Activated CD4-positive, CD25-positive, alpha-beta regulatory T cell treated with anti-CD3 and anti-CD28 coated beads, Interleukin-2, amount 50 U/mL, for 72 hours (primary cell): ENCODE measurements at places on chromosomes 16 and 17.

DNA sequence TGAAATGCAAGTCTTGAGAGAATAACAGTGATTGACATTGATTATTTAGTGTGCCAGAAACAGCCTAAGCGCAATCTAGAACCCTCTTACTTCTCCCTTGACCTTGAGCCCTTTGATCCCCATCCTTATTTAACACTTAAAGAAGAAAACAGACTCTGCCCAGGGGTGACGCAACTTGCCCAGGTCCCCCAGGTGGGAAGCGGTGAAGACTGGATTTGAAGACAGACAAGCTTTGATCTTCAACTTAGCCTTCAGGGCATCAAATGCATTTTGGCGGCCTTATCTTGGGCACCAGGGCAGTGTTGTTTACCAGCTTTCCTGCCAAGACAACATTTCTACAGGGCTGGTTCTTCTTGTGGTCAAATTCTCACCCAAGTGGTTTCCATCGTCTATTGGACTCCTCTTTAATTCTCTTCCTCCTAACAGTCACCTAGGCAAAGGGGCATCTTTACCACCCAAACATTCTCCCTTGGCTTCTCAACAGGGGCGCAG lies 8.9 kb upstream of the CIITA start:
- no peak for DNase-seq

- DNase-seq, result peak; percentile 34
Measured at GRCh38 chr17:8740486-8740885, 4.2 kb downstream of the CCDC42 start.

GRCh38 chr17:68346448-68346847 lies 55.2 kb downstream of the ARSG start:
- peak; percentile 63 for DNase-seq

DNA sequence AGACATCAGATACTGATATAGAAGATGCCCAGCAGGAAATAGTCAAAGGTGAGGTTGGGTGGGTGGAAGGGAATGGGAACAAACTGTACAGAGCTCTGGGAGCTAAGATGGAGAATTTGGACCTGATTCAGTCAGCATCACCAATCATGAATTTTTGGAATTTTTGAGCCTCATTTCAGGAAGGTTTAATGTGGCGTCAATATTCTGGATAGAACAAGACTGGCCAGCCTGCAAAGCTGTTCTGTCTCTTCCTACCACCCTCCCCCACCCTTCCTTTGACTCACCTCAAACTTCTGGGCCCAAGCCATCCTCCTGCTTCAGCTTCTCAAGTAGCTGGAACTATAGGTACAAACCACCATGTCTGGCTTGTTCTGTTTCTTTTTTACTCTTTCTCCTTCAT lies 32.6 kb downstream of the CTCF start:
- DNase-seq, result no peak

GRCh38 chr16:20671903-20672302 lies 25.6 kb downstream of the ACSM1 start:
- no peak for DNase-seq

- no peak for DNase-seq
Measured at GRCh38 chr17:57944908-57945307, 10.3 kb downstream of the CUEDC1 start.

- DNase-seq, result no peak
Measured at GRCh38 chr17:19357761-19358160, 4.8 kb downstream of the B9D1 start.

DNA sequence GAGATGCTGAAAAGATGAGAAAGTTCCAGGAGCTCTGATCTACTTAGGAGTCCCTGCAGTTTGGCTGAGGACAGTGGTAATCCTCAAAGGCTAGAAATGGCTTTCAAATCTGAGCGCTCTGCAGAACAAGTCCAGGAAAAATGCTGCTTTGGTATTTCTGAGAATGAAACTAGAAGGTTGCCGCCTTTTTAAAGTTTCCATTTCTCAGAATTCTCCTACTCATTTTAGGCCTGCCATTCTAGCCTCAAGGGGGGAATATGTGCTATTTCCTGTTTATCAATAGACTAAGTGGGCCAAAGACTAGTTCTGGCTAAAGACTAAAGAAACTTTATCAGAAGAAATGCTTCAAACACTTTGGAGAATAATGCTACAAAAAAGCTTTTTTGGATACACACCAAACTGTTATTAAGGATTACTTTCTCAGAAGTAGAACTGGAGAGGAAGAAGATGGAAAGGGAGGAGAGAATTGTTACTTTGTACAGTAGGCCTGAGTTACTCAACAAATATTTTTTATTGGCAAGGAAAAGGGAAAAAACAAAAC lies at the start of gene SLFN12L:
Gene SLFN12L, minus strand, starts transcription at position 78 of the 541 bp plus-strand sequence. CDS start 15,314 bp downstream, outside the sequence.
- no peak for DNase-seq

DNA sequence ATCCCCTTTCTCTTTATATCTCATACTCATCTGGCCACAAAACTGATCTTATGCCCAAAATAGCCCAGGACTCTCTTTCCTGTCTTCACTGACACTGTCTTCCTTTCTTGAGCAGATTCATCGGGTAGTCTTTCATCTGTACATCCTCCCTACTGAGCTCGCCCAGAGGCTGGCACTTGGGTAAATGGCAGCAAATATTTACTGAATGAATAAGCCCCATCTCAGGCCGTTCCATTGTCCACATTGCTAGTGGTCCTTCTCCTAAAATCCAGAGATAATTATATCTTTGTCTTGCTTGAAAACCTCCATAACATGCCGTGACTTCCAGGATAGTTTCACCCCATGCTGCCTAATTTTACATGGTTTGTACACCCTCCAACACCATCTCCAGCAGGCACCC lies 158.1 kb upstream of the SDK2 start:
- no peak for DNase-seq

- no peak for DNase-seq
Measured at GRCh38 chr17:71111934-71112333, 942.6 kb downstream of the KCNJ2 start.

DNA sequence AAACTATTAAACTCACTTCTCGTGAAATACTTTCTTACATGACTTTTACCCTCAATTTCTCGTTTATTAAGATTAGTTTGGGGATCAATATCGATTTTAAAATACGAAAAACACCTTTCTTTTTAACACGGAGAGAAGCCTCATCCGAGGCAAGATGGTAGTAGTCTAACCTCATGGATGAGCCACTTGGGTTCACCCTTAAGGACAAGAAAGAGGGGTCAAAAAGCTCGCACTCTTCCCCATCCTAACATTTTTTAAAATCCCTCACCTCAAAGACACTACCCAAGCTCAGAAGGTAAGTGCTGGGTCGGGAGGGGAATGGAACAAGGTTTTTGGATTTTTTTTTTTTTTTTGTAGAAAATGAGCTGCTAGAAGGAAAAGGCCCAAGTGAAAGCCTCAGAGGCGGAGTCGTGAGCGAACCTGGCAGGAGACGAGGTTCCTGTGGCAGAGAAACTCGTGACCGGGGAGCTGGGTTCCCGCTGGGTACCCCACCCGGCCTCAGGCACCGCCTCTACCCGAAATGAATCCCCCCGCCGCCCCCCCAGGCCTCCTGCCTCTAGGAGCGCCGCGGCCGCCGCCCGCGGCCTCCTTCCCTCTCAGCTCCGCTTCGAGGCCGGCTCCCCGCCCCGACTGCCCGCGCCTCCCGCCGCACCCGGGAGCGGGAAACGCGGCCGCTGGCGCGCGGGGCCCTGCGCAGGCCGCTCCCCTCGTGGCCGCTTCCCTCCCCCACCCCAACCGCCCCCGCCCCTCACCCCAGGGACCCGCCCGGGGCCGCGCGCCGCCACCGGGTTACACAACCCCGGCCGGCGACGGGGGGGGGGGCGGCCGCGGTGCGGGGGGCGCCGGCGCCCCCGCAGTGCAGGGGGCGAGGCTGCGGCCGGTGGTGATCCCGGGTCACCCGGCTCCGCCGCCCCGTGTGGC lies 1.6 kb downstream of the NUFIP2 start:
- DNase-seq, result peak; percentile 50

DNA sequence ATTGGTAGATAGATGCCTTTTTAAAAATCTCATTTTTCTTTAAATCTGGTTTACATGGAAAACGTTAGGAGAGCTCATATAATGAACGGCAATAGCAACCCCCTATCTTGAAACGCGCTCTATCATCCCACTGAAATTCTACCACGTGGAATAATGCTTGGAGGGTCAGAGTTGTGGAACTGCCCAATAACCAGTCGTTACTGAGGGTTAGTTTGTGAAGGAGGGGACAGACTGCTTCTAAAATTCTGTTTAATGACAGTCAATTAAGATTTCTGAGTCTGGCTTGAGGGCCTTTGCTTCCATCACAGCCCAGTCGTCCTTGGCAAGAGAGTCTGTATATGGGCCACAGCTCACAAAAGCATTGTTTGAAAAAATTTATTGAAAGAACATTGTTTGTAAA lies 482 bp downstream of the IRF8 start:
- no peak for DNase-seq

DNA sequence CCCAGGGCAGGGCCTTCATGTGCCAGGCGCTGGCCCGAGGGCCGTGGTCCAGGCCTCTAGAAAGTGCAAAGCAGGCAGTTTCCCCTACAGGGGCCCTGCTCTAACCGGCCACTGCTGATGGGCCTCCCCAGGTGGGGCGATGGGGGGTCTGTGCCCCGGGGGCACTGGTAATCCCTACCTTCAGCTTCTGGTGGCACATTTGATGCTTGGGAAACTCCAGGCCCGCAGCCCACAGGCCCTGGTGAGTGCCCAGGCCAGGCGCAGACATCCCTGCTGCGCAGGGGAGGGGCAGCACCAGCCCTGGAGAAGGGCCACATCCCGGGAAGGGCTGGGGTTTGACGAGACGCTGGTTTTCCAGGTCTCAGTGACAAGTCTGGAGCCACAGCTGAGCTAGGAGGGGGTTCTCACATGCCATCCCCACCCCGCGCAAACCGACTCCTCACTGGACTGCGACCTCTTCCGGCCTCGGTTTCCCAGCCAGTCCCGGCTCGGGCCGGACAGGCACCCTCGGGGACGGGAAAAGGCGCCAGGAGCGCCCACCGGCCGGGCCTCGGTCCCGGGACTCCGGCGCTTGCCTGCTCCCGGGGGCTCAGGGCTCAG lies 1.6 kb downstream of the DOC2B start:
- no peak for DNase-seq

- no peak for DNase-seq
Measured at GRCh38 chr17:17668775-17669579, 12.3 kb upstream of the RAI1 start.

DNA sequence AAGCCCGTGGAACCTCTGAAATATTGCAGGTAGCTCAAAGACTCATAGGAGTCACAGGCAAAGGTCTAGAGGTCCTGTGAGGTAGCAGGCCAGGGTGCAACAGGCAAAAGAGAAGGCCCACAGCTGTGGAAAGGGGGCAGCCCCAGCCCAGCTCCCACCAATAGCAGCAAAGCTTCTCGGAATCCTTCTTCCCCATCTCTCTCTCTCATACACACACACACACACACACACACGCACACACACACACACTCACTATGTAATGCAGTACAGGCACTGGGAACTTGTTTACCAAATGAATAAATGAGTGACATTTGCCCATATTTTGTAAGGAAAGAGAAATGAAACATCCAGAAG lies 16.8 kb upstream of the SUPT4H1 start:
- DNase-seq, result no peak

DNA sequence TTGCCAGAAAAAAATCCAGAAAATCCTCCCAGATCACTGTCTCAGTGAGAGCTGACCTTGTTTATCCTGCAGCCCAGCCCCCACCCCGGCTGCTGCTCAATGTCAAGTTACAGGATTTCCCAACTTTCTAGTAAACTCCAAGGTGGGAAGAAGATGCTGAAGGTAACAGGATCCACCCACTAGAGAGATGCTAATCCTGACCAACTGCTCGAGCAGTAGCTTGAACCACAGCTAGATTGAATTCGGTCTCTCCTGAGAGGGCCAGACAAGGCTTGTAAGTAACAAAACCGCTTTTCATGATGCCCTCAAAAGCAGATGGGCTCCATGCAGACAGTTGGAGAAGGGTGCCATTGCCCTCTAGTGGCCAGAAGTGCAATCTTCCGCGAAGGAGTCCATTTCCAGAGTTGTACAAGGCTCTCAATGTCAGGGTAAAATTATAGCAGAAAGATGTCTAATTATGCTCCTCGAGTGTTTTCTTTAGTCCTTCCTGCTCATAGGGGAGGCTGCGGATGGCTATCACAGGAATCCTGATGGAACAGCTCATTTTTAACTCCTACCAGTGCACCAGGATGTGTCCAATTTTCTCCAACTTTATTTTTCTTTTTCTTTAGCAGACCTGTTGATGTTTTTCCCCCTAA lies 3.9 kb downstream of the CDH11 start:
- no peak for DNase-seq

DNA sequence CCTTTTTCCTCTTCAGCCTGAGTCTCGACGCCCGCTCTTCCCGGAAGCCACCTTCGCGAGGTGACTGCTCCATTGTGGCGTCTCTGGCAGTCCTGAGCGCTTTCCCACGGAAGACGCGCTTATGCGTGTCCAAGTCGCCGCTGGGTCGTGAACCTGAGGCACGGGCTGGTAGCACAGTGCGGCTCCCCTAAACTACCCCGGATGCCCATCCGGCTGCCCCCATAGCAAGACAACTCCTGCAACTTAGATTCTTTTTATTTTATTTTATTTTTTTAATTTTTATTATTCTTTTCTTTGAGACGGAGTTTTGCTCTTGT lies 2.1 kb upstream of the ESRP2 start:
- DNase-seq, result no peak
